Activated CD4-positive, alpha-beta T cell treated with anti-CD3 and anti-CD28 coated beads for 36 hours (primary cell): ENCODE measurements at places on chromosomes 7 and 10.

GRCh38 chr10:88819290-88819689, 16.8 kb downstream of the LIPM start:
- no peak for DNase-seq

- DNase-seq: no peak
Observed at GRCh38 chr7:11297126-11297625, 323.5 kb downstream of the PHF14 start.

GRCh38 chr10:109877546-109877945, 45.8 kb downstream of the XPNPEP1 start:
- DNase-seq: no peak

DNA sequence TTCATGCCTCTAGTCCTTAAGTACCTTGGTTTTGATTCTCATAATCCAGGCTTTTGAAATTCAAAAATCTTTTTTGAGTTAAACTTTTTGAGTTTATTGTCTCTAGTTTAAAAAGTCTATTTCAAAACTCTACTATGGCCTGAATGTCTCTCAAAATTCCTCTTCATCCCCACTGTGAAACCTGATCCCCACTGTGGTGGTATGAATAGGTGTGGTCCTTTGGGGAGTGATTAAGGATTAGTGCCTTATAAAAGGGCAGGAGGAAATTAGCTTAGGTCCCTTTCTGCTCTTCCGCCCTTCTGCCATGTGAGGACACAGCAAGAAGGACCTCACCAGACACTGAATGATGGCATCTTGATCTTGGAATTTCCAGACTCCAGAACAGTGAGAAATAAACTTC, 44.1 kb upstream of the JAZF1 start:
- DNase-seq: no peak

- DNase-seq: no peak
Observed at GRCh38 chr10:70223728-70224127, 9.5 kb downstream of the PPA1 start.
